ENCODE measurements at places on chromosomes 5 and 9. TPM values are rescaled to one million over a fixed set of nuclear protein-coding genes. Genes with fewer than 3 reads are reported as not detected.

FOXD4 gene
- 0.19 TPM for total RNA-seq

TMEM174 gene
- not detected for total RNA-seq

SLC6A7 gene
- total RNA-seq = under 0.01 TPM

C5orf52 gene
- total RNA-seq = not detected

TRPM6 gene
- not detected for total RNA-seq

SHOC1 gene
- total RNA-seq = under 0.01 TPM

IL9 gene
- total RNA-seq = not detected

ELP1 gene
- total RNA-seq = 37.8 TPM

SPEF2 gene
- total RNA-seq = 5.1 TPM

TLX3 gene
- not detected for total RNA-seq

KIF20A gene
- total RNA-seq = 86.5 TPM

RETREG1 gene
- total RNA-seq = 0.38 TPM

LHX6 gene
- under 0.01 TPM for total RNA-seq

PCDHA11 gene
- total RNA-seq = 0.28 TPM

C9 gene
- 0.28 TPM for total RNA-seq

TLE1 gene
- total RNA-seq = 22.0 TPM

BAAT gene
- total RNA-seq = 0.19 TPM

ANXA2R gene
- 1.1 TPM for total RNA-seq

ORM1 gene
- not detected for total RNA-seq

GDF9 gene
- total RNA-seq = 0.28 TPM

CSNK1G3 gene
- 45.6 TPM for total RNA-seq

SLC34A3 gene
- total RNA-seq = not detected

PMPCA gene
- total RNA-seq = 67.9 TPM

HAND1 gene
- total RNA-seq = not detected

SPATA31E1 gene
- not detected for total RNA-seq

LNPEP gene
- total RNA-seq = 37.8 TPM

HAVCR1 gene
- 0.56 TPM for total RNA-seq

COMMD10 gene
- total RNA-seq = 34.7 TPM

GPX3 gene
- total RNA-seq = 18.6 TPM

OR1Q1 gene
- total RNA-seq = not detected

NMUR2 gene
- not detected for total RNA-seq

PLAC8L1 gene
- total RNA-seq = not detected

SPINK4 gene
- total RNA-seq = not detected

ITGA2 gene
- total RNA-seq = 71.9 TPM

GABRG2 gene
- not detected for total RNA-seq

NXNL2 gene
- total RNA-seq = 2.5 TPM

NPDC1 gene
- 14.6 TPM for total RNA-seq

RNF183 gene
- total RNA-seq = not detected

JAKMIP2 gene
- under 0.01 TPM for total RNA-seq

GNA14 gene
- total RNA-seq = 4.0 TPM

BARHL1 gene
- not detected for total RNA-seq

CLTA gene
- 247 TPM for total RNA-seq

BHMT2 gene
- 3.7 TPM for total RNA-seq

All from regular cardiac myocyte (primary cell).